ENCODE measurements at places on chromosomes 4 and X. TPM values are rescaled to one million over a fixed set of nuclear protein-coding genes. Genes with fewer than 3 reads are reported as not detected.

The STOX2 gene
- 27.5 TPM for total RNA-seq

The HPSE gene
- 2.0 TPM for total RNA-seq

The SPARCL1 gene
- 0.17 TPM for total RNA-seq

GRCh38 chr4:187357821-187358220, 634.2 kb upstream of the FAT1 start:
- H3K36me3 ChIP-seq: no peaks in the 10 kb centered on the region
- H3K27ac ChIP-seq: no peak overlapping the region

- H3K4me3 ChIP-seq: no peak overlapping the region
- DNase-seq: no peak
- H3K4me1 ChIP-seq: no peaks in the 10 kb centered on the region
- H3K36me3 ChIP-seq: no peaks in the 10 kb centered on the region
Observed at GRCh38 chr4:176779421-176779820, 13.3 kb downstream of the VEGFC start.

DNA sequence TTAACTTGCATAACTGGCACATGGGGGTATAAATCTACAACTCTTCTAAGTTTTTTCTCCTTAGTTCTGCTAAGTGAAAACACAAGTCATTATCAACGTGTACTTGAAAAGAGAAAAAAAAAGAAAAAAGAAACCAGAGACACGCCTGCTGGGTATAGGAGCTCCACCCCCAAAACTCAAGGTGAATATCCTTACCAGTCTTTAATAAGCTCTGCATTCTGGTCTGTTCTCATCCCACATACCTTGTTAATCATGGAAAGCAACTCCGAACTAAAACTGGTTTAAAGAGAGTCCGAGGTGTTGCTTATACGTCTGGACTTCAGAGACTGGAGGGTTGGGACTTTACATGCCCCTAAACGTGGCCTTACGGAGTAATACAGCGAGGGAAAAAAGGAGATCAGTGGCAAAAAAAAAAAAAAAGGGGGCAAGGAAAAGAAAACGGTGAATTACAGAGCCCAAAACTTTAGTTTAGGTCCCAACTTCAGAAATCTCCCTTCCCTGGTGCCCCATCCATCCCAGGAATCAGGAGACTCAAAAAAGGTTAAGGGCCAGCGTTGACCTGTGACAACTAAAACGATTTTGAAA, 1.0 kb downstream of the PGRMC2 start:
- no peaks in the 10 kb centered on the region for H3K4me1 ChIP-seq
- no peaks in the 10 kb centered on the region for H3K27me3 ChIP-seq
- peaks cover 12% of the 10 kb centered on the region for H3K36me3 ChIP-seq
- peak overlapping the region; percentile 95 for H3K4me3 ChIP-seq
- no peak overlapping the region for H3K27ac ChIP-seq
- DNase-seq: no peak
